ENCODE measurements at places on chromosomes 4 and X.

DNA sequence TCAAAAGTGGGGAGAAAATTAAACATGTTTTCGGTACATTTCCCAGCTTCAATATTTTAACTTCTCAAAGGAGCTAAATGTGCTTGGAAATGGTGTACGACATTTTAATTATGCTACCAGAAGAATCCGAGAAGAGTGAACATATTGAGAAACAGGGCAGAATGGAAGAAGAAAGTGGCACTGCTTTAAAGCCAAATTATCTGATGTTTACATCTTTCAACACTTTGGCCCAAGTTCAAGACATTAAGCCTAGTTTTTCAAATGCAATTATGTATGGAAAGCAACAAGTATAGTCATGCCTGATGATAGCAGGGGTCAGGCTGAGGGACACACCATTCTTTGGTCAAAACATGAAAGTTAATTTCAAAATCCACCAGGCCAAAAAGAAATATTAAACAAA lies 577.9 kb upstream of the ZFP42 start:
- DNase-seq: peak; percentile 74

DNA sequence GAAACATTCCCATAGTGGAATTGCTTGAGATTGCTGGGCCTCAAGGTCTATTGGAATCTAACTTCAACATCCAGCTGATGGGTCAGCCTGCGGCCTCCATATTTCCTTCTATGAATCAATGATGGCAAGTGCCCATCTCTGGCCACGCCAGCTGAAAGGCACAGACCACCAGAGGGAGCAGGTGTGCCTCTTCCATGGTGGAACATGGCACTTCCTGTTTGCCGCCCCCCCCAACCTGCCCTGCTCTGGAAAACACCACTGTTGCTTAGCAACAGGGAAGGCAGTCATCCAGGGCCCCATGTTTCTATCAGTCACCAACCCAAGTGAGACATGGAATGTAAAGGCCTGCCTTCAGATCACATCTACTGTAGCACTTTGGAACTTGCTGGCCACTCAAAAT lies 11.6 kb downstream of the PAGE4 start:
- peak; percentile 70 for DNase-seq

DNA sequence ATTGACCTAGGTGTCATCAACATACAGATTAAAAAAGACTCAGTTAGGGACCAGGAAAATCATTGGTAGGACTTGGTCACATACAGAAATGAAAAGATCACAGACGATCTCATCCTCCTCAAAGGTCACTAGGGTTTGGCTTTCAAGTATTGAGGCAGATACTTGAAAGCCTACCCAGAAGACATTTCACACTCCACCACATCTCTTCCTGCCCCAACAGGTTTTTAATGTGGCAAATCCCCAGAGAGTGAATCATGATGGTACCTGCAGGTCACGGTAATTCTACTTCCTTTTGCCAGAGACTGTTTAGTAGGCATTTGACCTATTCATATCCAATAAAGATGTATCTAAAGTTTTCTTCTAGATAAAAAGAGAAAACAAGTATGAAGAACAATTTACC lies 44.1 kb downstream of the INPP4B start:
- no peak for DNase-seq

- no peak for DNase-seq
Measured at GRCh38 chr4:152458801-152459302, 77.0 kb downstream of the FBXW7 start.

DNA sequence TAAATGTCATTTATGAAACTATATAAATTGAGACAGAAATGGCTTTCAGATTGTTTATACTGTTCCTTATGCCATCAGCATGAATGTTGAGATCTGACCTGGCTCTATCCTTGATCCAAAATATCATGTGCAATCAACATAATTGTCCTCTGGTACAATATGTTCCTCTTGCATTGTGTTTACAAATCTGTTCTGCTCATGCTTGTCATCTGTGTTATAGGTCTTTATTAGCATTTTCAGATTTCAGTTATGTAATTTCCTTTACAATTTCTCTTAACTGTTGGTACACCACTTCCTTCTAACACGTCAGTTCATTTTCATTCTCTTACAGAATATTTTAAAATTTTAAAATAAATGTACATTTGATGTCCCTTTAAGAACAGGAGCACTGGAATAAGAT lies 1.6 kb downstream of the HPGD start:
- no peak for DNase-seq

DNA sequence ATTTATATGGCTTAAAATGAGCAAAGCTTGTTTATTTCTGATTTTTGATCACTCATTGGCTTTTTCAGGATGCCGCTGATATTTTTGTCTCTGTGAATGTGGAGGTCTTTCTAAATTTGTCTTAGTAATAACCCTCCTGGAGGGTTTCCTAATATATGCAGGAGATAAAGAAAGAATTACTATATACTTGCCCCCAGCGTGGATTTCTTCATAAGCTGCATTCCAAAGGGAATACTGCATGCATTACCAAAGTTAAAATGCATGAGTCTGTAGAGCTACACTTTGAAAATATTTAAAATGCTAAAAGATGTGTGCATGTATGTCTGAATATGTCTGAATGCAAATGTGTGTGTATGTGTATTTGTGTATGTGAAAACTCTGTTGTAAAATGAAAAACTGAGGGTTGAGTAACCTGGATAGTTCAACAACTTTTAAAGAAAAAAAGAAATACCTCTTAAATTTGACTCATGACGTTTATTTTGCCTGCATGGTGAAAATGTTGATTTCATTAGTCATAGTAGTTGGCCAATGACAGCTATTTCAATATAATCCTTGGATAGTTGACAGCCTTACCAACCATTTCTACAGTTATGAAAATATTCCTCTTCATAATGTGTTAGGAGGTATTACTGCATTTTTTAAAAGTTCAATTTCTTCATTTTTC lies 113.2 kb upstream of the ZNF827 start:
- DNase-seq: no peak

GRCh38 chrX:150897421-150898320 lies 797 bp downstream of the CD99L2 start:
- DNase-seq: peak; percentile 68

DNA sequence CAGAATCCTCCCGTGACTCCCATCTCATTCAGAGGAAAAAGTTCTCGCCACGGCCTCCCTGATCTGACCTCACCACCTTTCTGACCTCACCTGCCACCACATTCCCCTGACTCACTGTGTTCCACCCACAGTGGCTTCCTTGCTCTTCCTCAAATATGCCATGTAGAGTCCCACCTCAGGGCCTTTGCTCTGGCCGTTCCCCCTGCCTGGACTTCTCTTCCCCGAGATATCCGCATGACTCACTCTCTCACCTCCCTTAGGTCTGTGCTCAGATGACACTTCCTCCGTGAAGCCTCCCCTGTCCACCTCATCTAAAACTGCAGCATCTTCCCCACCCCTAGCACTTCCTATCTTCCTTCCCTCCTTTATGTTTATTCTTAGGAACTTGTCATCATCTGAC lies 7.2 kb upstream of the TSPYL2 start:
- no peak for DNase-seq

- no peak for DNase-seq
Measured at GRCh38 chr4:109414938-109415337, 18.7 kb upstream of the SEC24B start.

- no peak for DNase-seq
Measured at GRCh38 chr4:90840828-90841227, 713.6 kb downstream of the CCSER1 start.

DNA sequence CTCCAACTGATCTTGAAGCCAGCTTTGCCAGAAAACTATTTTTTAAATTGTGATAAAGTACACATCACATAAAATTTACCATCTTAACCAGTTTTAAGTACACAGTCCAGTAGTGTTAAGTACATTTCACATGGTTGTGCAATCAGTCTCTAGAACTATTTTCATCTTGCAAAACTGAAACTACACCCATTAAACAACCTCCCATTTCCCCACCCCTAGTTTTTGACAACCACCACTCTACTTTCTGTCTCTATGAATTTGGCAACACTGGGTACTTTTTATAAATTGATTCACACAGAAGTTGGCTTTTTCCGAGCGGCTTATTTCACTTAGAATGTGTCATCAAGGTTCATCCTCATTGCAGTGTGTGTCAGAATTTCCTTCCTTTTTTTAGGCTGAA lies 31.0 kb downstream of the TRPC5 start:
- DNase-seq: no peak

DNA sequence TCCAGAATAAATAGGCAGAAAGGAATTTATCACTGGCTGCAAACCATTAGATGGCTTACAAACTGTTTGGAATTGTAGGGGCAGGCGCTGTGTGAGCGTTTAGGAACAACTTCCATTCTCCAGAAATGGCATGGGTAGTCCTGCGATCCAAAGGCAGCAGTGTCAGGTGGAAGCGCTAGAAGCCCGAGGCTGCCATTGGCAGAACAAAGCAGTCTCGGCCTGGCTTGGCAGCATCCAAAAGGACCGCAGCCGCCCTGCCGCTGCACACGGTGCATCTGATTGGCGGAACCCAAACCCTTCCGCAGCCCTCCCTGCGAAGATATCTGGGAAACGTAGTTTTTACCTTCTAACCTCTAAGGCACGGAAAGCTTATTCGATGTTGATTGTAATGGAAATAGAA lies 23.6 kb upstream of the YTHDC1 start:
- DNase-seq: no peak

- no peak for DNase-seq
Measured at GRCh38 chr4:110091434-110092140, 106.8 kb downstream of the ELOVL6 start.

GRCh38 chr4:85884251-85884650 lies 409.3 kb downstream of the ARHGAP24 start:
- DNase-seq: no peak

DNA sequence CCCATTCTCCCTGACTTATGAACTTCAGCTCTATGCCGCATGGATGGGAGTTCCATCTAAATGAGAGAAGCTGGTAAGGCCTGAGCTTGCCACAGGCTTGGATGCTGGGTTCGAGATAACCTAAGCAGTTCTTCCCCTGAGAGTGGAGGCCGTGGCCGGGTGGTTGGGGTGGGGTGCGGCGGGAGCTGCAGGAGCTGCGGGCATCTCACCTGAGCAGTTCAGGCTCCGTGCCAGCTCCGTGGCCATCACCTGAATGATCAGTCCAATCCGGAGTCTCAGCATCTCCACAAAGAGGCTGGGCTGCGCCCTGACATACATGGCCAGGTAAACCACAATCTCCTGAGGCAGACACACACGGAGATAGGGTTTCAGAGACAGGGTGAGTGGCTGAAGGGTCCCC lies 77.6 kb downstream of the PHKA2 start:
- DNase-seq: no peak

DNA sequence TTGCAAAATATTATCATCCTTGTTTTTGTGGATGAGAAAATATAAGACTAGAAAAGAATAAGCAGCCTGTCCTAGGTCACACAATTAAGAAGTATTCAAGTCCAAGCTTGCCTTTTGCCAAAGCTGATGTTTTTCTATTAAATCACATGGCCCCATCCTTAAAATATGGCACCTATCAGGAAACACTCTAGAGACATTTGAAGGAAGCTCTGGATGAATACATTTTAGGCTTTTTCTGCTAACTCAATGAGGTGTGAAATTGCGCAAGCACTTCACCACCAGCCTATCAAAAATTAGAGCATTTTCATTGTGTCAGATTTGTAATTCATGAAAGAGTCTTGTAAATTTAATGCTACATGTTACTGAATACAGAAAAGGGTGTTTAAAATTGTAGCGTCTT lies 251.1 kb upstream of the MAD2L1 start:
- DNase-seq: peak; percentile 69

- no peak for DNase-seq
Measured at GRCh38 chr4:88446124-88446523, 10.8 kb upstream of the HERC5 start.

- no peak for DNase-seq
Measured at GRCh38 chrX:26352891-26353430, 137.0 kb downstream of the MAGEB5 start.

- peak; percentile 11 for DNase-seq
Measured at GRCh38 chrX:150155436-150156035, 207.6 kb upstream of the MAMLD1 start.

GRCh38 chr4:9847968-9848748 lies 66.7 kb downstream of the DRD5 start:
- no peak for DNase-seq

DNA sequence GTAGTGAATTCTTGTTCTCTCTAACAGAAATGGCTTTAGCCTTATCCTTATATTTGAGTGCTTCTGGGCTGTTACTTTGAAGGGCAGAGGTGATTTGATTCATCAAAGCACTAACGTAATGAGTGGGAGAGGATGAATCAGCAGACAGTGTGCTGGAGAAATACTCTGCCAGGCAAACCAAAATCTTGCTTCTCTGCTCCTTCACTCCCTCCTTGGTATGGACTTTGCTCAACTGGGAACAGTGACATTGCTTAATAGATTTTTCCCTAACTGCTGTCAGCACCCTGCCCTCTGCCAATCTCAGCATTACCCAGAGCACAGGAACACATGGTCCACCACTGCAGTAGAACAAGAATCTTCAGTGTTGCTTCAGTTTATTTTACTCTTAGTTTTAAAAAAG lies 56.0 kb downstream of the PDLIM5 start:
- DNase-seq: no peak

DNA sequence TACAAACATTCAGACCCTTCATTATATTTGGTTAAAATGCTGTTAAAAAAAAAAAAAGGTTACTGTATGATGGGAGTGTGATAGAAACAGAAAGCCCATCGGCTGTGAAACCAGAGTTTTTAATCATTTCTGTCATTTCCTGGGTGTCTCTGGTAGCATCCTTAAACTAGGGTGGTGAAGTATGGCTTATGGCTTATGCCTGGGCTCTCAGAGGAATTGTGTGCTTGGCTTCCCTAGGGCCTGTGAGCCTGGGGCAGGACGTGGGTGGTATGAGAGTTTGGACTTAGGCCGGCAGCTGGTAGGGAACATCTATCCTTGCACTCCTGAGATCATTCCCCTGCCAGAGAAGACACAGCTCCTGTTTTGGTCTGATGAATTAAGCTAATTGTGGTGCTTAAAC lies 52.2 kb downstream of the DCUN1D4 start:
- no peak for DNase-seq

DNA sequence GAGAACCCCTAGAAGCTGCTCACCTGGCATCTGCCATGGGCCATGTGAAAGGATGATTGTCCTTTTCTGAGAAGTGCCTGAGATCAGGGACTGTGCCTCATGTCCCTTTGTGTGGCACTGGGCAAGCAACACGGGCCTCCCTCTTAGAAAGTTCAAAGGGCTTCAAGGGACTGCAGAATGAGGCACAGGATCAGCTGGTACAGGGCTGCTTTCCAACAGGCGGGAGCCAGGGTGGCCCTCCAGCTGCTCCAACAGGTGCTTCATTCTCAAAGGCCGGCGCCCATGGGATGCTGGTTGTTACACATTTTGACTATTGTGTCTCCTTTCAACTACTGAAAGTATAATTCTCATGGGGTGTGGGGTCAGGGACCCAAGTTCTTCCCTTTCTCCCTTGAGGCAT lies 114.7 kb downstream of the ENPP6 start:
- DNase-seq: no peak

GRCh38 chrX:1502241-1502640 lies 34.7 kb downstream of the P2RY8 start:
- no peak for DNase-seq

DNA sequence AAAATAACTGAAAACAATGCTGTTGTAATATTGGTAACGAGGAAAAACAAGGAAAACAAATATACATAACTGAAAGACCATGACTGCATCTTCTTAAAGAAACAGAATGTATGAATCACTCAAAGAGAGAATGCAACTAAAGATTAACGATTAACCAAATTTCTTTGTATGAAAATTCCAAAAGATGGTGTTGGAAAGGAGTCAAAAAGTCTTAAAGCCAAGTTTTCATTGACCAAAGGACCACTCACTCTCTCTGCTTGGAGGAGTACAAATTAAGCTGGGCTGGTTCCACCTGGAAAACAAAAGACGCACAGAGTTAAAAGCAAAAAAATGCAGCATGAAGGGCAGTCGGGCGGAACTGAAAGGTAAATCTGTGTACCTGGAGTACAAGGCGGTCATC lies 1.8 kb downstream of the DCAF12L1 start:
- no peak for DNase-seq
